ENCODE measurements at places on chromosomes 11 and 22. TPM values are rescaled to one million over a fixed set of nuclear protein-coding genes. Genes with fewer than 3 reads are reported as not detected.

DNA sequence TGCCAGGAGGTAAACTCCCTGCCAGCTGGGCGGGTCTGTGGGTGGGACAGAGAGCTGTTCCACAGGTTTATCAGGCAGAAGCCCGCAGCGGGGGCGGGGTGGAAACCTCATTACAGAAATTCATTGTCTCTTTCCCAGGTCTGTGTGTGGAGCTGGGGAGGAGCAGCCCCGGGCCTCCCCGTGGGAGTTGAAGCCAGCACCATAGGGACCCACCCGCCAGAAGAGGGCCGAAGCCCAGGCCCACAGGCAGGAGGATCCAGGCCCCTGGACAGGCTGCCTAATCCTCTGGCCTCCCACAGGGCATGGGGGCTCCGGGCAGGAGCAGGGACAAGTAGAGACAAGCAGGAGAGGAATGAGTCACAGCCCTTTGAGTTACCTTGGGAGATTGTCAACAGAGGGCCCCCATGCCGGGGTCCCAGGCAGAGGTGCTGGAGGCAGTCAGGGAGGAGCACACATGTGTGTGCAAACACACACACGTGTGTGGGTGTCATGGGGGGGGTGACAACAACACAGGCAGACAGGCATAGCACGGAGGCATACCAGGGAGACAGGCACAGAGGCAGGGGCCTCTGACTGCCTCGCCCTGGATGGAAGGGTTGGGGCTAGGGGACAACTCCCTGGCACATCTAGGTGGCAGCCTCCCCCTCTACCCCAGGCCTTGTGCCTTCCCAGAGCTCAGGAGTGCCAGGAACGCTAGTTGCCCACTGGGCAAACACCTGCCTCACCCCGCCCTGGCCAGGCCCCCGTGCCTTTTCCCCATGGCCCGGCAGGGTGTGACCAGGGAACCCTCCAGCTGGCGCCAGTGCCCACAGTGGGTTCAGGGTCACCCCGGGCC lies 1.4 kb downstream of the CDC42BPG start:
- no peaks in the 10 kb centered on the region for H3K36me3 ChIP-seq
- no peaks in the 10 kb centered on the region for H3K27me3 ChIP-seq
- no peak for DNase-seq
- no peak overlapping the region for H3K27ac ChIP-seq

The CEP164 gene
- total RNA-seq: 32.3 TPM

The MRGPRX3 gene
- total RNA-seq: not detected

GRCh38 chr11:19714387-19715363 lies 2.0 kb downstream of the NAV2 start:
- no peak for DNase-seq
- no peak overlapping the region for H3K27ac ChIP-seq
- H3K4me3 ChIP-seq: no peak overlapping the region
- peaks cover 57% of the 10 kb centered on the region for H3K27me3 ChIP-seq
- H3K4me1 ChIP-seq: peaks cover 20% of the 10 kb centered on the region

The PANX2 gene
- total RNA-seq: 2.4 TPM

The LAYN gene
- 15.8 TPM for total RNA-seq

The INSC gene
- total RNA-seq: not detected

DNA sequence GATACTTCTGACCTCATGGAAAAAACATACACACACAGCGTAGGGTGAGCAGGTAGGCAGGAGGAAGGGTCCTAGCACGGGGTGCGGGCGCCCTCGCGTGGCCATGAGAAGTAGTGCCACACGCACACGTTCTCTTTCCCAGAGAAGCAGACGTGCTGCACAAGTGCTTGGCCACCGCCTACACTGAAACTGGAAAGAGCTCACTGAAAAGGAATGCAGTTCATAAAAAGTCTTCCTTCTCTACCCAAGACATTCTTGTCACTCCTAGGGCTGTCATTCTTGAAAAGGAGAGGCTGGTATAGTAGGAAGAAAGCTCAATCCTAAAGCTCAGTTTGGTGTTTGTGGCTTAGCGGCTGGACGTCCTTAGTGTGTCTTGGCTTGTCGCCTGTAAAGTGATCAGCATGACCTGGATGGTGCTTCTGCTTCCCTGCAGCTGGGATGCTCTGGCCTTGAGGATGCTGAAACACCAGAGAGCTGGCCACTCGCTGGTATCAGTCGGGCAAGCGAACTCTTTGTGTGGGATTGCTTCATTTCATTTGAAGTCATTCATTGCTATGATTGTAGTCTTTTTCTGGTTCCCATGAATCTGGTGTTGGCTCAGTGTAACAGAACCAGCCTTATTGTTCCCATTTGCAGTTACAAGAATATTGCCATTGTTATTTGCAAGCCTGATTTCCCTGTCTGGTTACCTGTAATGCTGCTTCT lies 303.8 kb downstream of the NTM start:
- no peak overlapping the region for H3K4me3 ChIP-seq
- H3K36me3 ChIP-seq: no peaks in the 10 kb centered on the region
- no peaks in the 10 kb centered on the region for H3K27me3 ChIP-seq
- H3K27ac ChIP-seq: no peak overlapping the region
- peaks cover 3% of the 10 kb centered on the region for H3K4me1 ChIP-seq

DNA sequence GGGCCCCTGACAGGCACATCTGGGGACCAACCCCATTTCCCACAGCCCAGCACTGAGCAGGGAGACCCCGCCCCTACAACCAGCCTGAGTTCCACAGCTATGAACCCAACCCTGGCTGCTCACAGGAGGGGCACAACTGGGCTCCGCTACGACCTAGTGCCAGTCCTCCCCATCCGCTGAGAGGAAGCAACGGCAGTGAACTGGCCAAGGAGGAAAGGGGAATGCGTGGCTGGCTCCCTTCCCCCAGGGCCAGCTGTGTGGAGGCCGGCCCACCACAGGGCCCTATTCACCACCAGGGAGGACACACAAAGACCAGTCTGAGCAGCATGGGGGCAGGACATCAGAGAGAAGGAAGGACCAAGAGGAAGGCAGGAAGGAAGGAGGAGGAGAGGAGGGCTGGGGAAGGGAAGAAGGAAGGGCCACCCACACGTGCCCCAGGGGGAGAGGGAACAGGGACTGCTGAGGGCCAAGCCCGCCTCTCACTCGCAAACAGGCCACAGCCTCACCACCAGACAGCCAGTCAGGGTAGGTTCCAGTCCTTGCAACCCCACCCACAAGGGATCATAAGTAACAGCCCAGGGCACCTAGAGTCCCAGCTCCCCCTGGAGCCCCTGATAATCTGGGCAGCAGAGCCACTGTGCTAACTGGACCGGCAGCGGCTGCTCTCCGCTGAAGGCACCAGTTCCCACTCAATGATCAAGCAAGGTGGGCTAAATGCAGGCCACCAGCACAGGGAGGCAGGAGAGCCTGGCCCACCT lies 8.5 kb upstream of the GAL3ST1 start:
- no peaks in the 10 kb centered on the region for H3K4me1 ChIP-seq
- H3K27ac ChIP-seq: no peak overlapping the region
- H3K4me3 ChIP-seq: no peak overlapping the region
- no peak for DNase-seq
- peaks cover 76% of the 10 kb centered on the region for H3K36me3 ChIP-seq

DNA sequence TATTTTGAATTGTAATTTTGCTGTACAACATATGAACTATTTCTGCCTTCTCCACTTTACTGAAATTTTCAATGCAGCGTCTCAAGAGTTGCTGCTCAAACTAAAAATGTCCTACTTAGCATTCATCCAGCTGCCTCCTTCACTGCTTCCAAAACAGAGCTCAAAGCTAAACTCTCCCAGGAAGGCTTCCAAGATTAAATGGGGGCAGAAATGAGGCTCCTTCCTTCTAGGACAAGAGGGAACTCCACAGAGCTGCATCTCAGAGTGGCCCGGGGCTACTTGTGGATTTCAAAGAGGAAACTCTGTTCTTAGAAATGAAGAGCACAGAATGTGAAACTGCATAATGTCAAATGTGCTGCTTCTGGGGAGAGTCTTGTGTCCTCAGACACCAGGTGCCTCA lies 295.9 kb upstream of the NCAM1 start:
- H3K4me3 ChIP-seq: no peak overlapping the region
- H3K4me1 ChIP-seq: no peaks in the 10 kb centered on the region
- no peak for DNase-seq
- no peaks in the 10 kb centered on the region for H3K36me3 ChIP-seq
- no peaks in the 10 kb centered on the region for H3K27me3 ChIP-seq

The SMDT1 gene
- 69.7 TPM for total RNA-seq

The KLHL35 gene
- 1.6 TPM for total RNA-seq

DNA sequence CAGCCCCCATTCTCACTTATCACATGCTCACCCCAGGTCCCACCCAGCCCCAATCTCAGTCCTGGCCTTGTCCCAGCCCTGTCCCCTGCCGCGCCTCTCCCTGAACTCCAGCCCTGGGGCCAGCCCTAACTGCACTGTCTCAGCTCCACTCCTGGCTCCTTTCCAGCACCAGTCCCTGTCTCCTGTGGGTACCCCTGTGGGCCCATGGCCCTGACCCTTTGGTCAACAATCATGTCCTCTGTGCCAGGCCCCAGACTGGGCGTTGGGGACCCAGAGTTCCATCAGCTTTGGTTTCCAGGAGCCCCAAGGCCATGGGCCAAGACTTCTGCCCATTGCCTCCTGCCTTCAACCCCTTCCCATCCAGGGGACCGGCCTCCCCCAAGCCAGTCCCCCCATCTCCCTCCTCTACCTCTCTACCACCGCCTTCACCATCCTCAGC lies 757 bp downstream of the SPI1 start:
- DNase-seq: no peak
- no peak overlapping the region for H3K27ac ChIP-seq
- no peak overlapping the region for H3K4me3 ChIP-seq
- H3K4me1 ChIP-seq: peaks cover 9% of the 10 kb centered on the region
- no peaks in the 10 kb centered on the region for H3K36me3 ChIP-seq

The BDNF gene
- total RNA-seq: not detected

The OR2D2 gene
- 0.94 TPM for total RNA-seq

GRCh38 chr11:86934926-86935579 lies 20.1 kb downstream of the FZD4 start:
- H3K27me3 ChIP-seq: peaks cover 6% of the 10 kb centered on the region
- no peak for DNase-seq
- no peaks in the 10 kb centered on the region for H3K36me3 ChIP-seq
- no peak overlapping the region for H3K4me3 ChIP-seq
- H3K4me1 ChIP-seq: no peaks in the 10 kb centered on the region
- no peak overlapping the region for H3K27ac ChIP-seq

- no peak overlapping the region for H3K4me3 ChIP-seq
- no peak for DNase-seq
- peaks cover 50% of the 10 kb centered on the region for H3K36me3 ChIP-seq
Observed at GRCh38 chr11:78208257-78209165, 19.8 kb downstream of the USP35 start.

The FOLR2 gene
- total RNA-seq: not detected

The ATG2A gene
- total RNA-seq: 20.7 TPM

The ARVCF gene
- total RNA-seq: 3.9 TPM
